ENCODE measurements at places on chromosomes 2 and 18.

GRCh38 chr2:28976584-28976983 lies 4.5 kb upstream of the TOGARAM2 start:
- DNase-seq = no peak

- DNase-seq = peak; percentile 17
Measured at GRCh38 chr2:64525317-64525613, 1.1 kb downstream of the AFTPH start.

DNA sequence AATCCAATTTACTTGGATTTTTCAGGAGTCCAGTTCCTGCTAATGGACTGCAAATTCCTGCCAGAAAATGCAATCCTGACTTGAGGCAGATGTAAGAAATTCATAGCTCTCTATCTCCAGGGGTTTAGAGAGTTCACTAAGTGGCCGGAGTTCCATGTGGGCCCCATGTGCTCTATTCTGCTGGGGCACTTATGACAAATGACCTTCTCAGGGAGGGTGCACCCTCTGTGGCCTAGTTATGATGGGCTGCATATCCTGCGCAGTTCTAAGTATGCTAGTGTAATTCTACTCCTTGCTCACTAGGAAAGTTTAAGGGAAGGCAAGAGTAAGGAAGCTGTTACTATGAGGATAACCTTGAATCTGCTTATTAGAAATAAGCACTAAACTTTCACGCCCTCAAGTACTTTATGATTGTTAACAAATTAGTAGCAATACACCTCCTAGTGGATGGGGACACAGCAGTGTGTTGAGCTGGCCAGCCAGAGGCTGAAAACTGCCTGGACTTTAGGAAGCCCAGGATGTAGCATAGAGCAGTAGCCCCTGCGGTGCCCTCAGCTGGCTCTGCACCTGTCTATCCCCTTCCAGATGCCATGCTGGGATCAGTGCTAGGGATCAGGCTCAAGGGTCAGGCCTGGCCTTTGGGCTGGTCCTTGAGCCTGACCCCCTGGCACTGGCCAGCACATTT lies 14.4 kb downstream of the SMYD1 start:
- DNase-seq = no peak

DNA sequence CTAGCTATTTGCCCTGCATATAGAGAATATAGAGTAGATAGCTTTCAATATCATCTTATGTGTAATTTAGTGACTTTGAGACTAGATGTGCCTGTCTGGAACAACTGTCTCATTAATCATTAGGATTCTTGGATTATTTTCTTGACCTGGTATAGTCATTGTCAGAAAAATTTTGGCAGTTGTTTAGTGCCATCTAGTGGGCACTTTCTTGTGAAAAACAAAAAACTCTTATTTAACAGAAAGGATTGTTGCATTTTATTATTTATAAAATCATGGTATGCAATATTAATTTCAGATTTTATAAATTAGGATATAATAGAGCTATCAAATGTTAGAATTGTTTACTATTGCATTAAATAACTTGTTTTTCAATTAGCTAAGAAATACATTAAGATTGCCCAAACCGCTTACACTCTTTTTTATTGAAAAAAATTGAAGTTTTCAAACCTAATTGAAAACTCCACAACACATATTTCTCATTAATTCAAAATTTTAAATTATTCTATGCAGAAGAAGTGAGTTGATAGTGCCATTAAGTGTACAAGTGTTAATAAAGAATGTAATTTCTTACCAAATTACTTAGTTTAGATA lies 80.3 kb downstream of the DYNAP start:
- no peak for DNase-seq

DNA sequence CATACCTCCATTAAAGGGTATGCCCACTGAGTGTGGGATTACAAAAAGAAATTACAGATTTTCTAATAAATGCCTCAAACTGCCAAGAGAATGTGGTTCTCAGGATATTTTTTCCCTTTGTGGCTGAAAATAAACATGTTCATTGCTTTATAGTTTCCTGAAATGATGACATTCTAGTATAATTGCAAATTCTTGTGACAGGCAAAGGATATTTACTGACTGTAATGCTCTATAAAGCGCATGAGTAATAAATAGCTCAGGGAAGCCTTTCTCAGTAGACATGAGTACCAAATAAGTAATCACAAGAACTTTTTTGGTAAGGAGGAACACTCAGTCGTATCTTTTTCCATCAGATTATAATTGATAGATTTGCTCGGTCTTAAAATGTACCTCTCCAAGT lies 72.3 kb downstream of the FTCDNL1 start:
- DNase-seq = no peak

DNA sequence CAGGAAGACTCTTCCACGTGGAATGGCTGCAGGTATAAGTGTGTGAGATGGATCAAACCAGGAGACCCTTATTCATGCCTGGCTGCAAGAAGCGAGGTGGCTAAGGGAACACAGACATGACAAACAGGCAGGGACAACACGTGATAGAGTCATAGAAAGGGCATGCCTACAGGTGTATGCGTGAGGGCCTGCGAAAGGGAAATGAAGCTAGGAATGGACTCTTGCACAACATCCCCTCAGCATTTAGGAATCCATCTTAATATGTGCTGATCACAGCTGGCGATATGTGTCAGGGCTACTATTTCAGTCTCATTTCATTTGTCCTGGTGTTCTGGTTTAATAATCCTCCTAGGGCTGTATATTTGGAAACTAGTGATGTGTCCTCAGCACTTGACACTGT lies 291.2 kb downstream of the MYT1L start:
- no peak for DNase-seq

GRCh38 chr2:23211987-23212583 lies 172.9 kb upstream of the KLHL29 start:
- DNase-seq = no peak

GRCh38 chr18:50311650-50312049 lies 24.2 kb upstream of the CXXC1 start:
- DNase-seq = no peak

DNA sequence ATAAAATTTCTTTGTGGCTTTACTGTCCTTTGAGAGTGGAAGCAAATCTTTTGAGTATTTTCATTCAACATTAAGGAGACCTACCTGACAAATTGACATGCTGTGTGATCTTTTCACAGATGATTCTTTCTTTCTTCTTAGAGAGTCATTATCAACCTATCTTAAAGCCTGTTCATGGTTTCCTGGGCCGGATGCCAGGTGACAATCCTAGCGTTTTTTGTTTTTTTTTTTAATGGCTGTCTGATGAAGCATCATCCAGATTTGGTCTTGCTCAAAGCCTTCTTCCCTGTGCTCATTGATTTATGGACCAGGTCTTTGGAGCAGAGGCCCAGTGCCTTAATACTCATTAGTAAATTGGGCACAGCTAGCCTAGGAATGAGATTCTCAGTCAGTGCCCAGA lies 9.8 kb upstream of the MGAT5 start:
- no peak for DNase-seq

GRCh38 chr18:34322365-34323289 lies 97.9 kb upstream of the NOL4 start:
- no peak for DNase-seq

- no peak for DNase-seq
Measured at GRCh38 chr2:212858496-212858895, 292.9 kb downstream of the IKZF2 start.

DNA sequence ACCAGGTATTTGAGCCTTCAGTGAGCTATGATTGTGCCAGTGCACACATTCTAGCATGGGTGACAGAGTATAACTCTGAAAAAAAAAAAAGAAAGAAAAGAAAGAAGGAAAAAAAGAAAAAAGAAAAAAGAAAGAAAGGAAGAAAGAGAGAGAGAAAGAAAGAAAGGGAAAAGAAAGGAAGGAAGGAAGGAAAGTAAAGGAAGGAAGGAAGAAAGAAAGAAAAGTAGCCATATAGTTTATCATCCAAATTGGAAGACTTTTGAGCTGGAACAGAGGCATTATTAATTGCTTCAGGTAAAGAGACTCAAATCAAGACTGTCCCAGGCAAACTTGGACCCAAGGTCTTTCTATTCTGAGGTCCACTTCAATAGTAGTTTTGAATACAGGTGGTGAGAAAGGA lies 32.9 kb upstream of the ZEB2 start:
- no peak for DNase-seq

GRCh38 chr18:63731215-63731614 lies 28.5 kb downstream of the SERPINB11 start:
- DNase-seq = no peak

All from activated CD4-positive, alpha-beta T cell treated with anti-CD3 and anti-CD28 coated beads for 24 hours (primary cell).